ENCODE measurements at places on chromosomes 2 and 18.

GRCh38 chr2:148814860-148815419, 60.1 kb upstream of the KIF5C start:
- peak; percentile 20 for DNase-seq

DNA sequence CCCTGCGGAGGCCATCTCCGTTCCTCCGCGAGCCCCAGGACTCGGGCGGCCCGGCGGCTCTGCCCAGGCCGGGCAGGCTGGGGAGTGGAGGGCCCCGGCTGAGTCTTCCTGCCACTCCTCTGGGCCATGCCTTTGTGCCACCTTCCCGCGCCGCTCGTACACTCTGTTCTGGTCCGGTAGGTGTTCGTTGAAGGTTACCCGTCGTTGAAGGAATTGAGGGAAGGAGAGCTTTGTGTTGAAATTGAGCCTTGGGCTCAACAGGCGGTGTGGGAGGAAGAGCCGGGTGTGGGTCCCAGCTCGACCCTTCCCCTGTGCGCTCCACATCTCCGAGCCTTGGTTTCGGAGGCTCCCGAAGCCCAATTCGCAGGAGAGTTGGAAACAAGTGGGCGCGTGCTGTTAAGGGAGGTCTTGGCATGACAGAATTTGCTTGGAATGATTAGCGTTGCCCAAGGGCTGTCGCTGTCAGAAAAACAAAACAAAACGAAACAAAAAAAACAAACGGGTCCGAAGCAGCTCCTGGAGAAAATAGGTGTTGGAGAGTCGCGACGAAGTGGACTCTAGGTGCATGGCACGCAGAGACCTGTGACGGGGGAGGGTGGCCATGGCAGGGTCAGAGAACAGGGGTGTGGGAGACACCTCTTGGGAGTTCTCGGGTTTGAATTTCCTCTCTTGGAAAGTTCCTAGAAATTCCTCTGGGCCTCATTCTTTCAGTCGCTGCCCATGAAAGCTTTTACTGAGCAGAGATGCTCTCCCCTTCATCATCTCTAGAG, 1.2 kb upstream of the MZT2A start:
- no peak for DNase-seq

- DNase-seq: no peak
Measured at GRCh38 chr18:8684577-8684976, 20.8 kb upstream of the MTCL1 start.

GRCh38 chr2:127707890-127708648, 6.8 kb downstream of the SFT2D3 start:
- peak; percentile 58 for DNase-seq

GRCh38 chr2:2846332-2847208, 515.5 kb upstream of the MYT1L start:
- DNase-seq: peak; percentile 24

DNA sequence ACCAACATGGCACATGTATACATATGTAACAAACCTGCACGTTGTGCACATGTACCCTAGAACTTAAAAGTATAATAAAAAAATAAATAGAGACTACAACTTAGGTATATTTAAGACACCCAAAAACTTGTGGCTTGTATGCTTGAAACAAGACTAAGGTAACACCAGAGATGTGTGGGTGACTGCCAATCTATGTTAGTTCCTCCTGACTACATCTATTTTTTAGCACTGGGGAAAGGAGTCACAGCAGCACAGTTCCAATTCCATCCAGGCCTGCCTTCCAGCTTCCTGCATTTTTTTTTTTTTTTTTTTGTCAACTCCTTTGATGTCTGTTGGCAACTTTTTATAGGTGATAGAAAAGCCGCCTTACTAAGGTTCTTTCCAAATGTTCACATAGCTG, 18.2 kb downstream of the C2orf69 start:
- no peak for DNase-seq
